ENCODE measurements at places on chromosomes 7 and 10. TPM values are rescaled to one million over a fixed set of nuclear protein-coding genes. Genes with fewer than 3 reads are reported as not detected.
A peak's percentile ranks its signal among the peaks of the same experiment; 100 is the strongest.

- no peak overlapping the region for H3K4me3 ChIP-seq
- H3K27ac ChIP-seq, result no peak overlapping the region
- no peaks in the 10 kb centered on the region for H3K27me3 ChIP-seq
- peaks cover 13% of the 10 kb centered on the region for H3K4me1 ChIP-seq
These were observed 470.0 kb upstream of the SEMA3A start for GRCh38 chr7:84664626-84665025.

Gene PLAC9
- total RNA-seq, result 7.3 TPM

DNA sequence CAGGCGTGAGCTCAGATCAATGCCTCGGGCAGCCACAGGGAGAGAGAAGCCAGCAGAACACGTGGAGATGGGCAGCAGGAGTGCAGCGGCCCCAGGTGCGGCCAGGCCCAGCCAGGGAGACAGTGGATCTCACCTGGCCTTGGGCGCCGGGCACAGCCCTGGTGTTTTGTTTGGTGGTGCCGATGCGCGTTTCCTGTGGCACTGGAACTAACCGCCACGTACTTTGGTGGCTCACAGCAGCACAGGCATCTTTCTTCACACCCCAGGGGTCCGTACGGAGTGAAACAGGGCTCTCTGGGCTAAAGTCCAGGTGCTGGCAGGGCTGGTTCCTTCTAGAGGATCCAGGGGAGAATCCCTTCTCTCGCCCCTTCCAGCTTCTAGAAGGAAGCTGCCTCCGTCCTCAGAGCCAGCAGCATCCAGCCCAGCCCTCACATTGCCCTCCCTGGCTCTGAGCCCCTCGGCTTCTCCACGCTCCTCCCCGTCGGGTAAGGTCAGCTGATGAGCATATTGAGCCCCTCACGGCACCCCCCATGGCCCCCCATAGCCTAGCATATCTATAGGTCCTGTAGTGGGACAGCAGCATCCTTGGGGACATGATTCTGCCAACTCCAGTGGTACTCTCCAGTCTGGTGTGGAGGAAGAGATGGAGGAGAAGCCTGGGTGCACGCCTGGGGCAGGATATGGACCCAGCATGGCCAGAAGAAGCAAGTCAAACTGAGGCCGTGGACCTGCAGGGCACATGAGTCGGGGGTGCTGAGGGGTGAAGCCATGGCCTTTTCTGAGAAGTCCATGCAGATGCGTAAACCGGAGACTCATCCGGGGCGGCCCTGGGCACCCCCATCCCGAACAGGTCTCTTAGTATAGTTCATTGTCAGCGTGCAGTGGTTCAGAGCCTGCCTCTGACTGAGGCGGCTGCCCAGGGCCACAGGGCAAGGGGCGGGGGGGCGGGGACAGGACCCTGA, 43.4 kb upstream of the PPP2R2D start:
- no peak overlapping the region for H3K4me3 ChIP-seq
- DNase-seq, result no peak
- H3K4me1 ChIP-seq, result no peaks in the 10 kb centered on the region
- no peak overlapping the region for H3K27ac ChIP-seq
- no peaks in the 10 kb centered on the region for H3K27me3 ChIP-seq

- no peaks in the 10 kb centered on the region for H3K27me3 ChIP-seq
- H3K4me1 ChIP-seq, result peaks cover 4% of the 10 kb centered on the region
- DNase-seq, result no peak
- H3K36me3 ChIP-seq, result peaks cover 8% of the 10 kb centered on the region
- no peak overlapping the region for H3K4me3 ChIP-seq
These were observed 244.1 kb upstream of the RHOBTB1 start for GRCh38 chr10:61188101-61188500.

- H3K4me3 ChIP-seq, result no peak overlapping the region
- peaks cover 41% of the 10 kb centered on the region for H3K4me1 ChIP-seq
- H3K27ac ChIP-seq, result no peak overlapping the region
- no peak for DNase-seq
These were observed 99.6 kb upstream of the PAX2 start for GRCh38 chr10:100645613-100646392.

GRCh38 chr10:22742678-22743077, 28.3 kb upstream of the PIP4K2A start:
- H3K27ac ChIP-seq, result no peak overlapping the region
- no peaks in the 10 kb centered on the region for H3K4me1 ChIP-seq
- H3K27me3 ChIP-seq, result no peaks in the 10 kb centered on the region

GRCh38 chr7:34191771-34192479, 286.6 kb downstream of the BMPER start:
- H3K4me1 ChIP-seq, result peaks cover 12% of the 10 kb centered on the region
- H3K27me3 ChIP-seq, result no peaks in the 10 kb centered on the region
- H3K36me3 ChIP-seq, result no peaks in the 10 kb centered on the region
- DNase-seq, result no peak

Gene ACSM6
- 0.14 TPM for total RNA-seq

DNA sequence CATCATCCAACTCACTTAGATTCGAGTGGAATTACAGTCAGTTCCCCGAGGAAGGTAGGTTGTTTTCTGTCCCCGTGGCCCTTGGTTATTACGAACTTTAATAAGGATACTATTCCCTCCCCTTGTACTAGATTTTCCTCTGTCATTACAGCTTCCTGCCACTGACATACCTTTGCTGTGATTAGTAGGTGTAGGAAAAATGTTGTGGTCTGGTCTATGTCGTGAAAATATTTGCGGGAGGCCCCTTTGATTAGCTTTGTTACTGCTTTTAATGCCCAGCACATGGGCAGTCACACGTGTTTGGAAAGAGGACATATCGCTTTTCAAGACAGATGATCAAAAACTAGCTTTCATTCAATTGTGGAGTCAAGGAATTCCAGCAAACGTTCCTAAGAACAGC, 92.2 kb downstream of the GATA3 start:
- no peaks in the 10 kb centered on the region for H3K27me3 ChIP-seq
- no peak for DNase-seq
- H3K4me1 ChIP-seq, result peaks cover 11% of the 10 kb centered on the region
- no peak overlapping the region for H3K4me3 ChIP-seq

- peaks cover 38% of the 10 kb centered on the region for H3K4me1 ChIP-seq
- DNase-seq, result no peak
- H3K27ac ChIP-seq, result no peak overlapping the region
- H3K36me3 ChIP-seq, result peaks cover 12% of the 10 kb centered on the region
- no peak overlapping the region for H3K4me3 ChIP-seq
These were observed 60.0 kb downstream of the ATXN7L1 start for GRCh38 chr7:105816266-105816843.

GRCh38 chr7:31910191-31910590, 160.0 kb downstream of the PDE1C start:
- H3K27me3 ChIP-seq, result no peaks in the 10 kb centered on the region
- H3K4me3 ChIP-seq, result no peak overlapping the region
- DNase-seq, result no peak
- no peaks in the 10 kb centered on the region for H3K36me3 ChIP-seq
- no peak overlapping the region for H3K27ac ChIP-seq

- peaks cover 12% of the 10 kb centered on the region for H3K4me1 ChIP-seq
- H3K36me3 ChIP-seq, result no peaks in the 10 kb centered on the region
- peaks cover 15% of the 10 kb centered on the region for H3K27me3 ChIP-seq
- no peak overlapping the region for H3K27ac ChIP-seq
- no peak for DNase-seq
These were observed 5.7 kb upstream of the LCOR start for GRCh38 chr10:96826438-96826837.

GRCh38 chr10:131844529-131845084, 56.2 kb upstream of the PPP2R2D start:
- no peaks in the 10 kb centered on the region for H3K4me1 ChIP-seq
- no peak for DNase-seq
- no peak overlapping the region for H3K27ac ChIP-seq
- no peaks in the 10 kb centered on the region for H3K27me3 ChIP-seq
- 0 out of 2 replicates have a peak, but pooled peaks cover 2% of the 10 kb centered on the region for H3K36me3 ChIP-seq

DNA sequence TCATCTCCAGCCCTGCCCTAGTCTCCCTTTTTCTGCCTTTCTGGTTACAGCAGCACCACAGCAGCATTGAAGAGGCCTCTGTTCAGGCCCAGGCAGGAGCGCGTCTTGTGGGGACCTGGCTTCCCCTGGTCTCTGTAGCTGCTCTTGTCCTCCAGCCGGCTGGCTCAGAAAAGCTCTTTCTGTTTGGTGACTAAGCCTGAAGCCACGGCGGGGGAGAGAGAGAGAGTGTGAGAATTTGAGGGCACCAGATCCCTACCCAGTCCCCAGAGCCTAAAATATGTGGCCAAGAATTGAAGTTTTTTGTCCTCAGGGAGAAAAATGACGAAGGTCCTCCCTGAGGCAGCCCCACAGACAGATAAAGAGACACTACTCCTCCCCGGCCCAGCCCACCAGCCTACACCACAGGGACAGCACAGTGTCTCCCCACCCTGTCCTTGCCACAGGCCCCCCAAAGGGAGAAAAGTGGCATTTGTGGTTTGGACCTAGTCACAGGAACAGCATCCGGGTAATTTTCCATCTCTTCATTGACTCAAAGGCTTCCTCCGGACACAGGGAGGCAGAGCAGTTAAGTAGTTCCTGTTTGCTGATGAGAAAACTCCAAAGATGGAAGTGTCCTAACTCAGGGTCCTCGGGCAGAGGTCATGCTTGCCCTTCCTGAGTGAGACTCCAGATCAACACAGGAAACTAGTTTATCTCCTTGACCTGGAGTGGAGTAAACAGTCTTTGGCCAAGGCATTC, 13.3 kb upstream of the FAM180A start:
- H3K4me3 ChIP-seq, result no peak overlapping the region
- H3K36me3 ChIP-seq, result peaks cover 3% of the 10 kb centered on the region

Gene ZNF12
- total RNA-seq, result 21.6 TPM

GRCh38 chr7:137213744-137214143, 129.8 kb downstream of the PTN start:
- H3K27me3 ChIP-seq, result no peaks in the 10 kb centered on the region
- DNase-seq, result no peak
- peaks cover 2% of the 10 kb centered on the region for H3K36me3 ChIP-seq
- no peak overlapping the region for H3K4me3 ChIP-seq
- no peak overlapping the region for H3K27ac ChIP-seq

Gene MKX
- total RNA-seq, result 1.2 TPM

GRCh38 chr10:98106531-98106930, 27.9 kb upstream of the R3HCC1L start:
- DNase-seq, result no peak
- no peak overlapping the region for H3K4me3 ChIP-seq
- peaks cover 3% of the 10 kb centered on the region for H3K27me3 ChIP-seq
- no peaks in the 10 kb centered on the region for H3K36me3 ChIP-seq
- H3K27ac ChIP-seq, result no peak overlapping the region
- peaks cover 5% of the 10 kb centered on the region for H3K4me1 ChIP-seq

GRCh38 chr7:19915596-19915995, 142.2 kb upstream of the TMEM196 start:
- no peak for DNase-seq
- no peak overlapping the region for H3K4me3 ChIP-seq
- H3K27me3 ChIP-seq, result no peaks in the 10 kb centered on the region
- H3K36me3 ChIP-seq, result peaks cover 17% of the 10 kb centered on the region
- peak overlapping the region; percentile 10 for H3K27ac ChIP-seq

GRCh38 chr7:7612519-7612918, 28.0 kb upstream of the UMAD1 start:
- H3K36me3 ChIP-seq, result peaks cover 5% of the 10 kb centered on the region
- no peaks in the 10 kb centered on the region for H3K4me1 ChIP-seq
- H3K4me3 ChIP-seq, result no peak overlapping the region
- no peak for DNase-seq

Gene ATP6V0E2
- total RNA-seq, result 22.7 TPM

Gene ATXN7L1
- 37.7 TPM for total RNA-seq

- no peaks in the 10 kb centered on the region for H3K36me3 ChIP-seq
- H3K4me3 ChIP-seq, result no peak overlapping the region
- H3K27ac ChIP-seq, result no peak overlapping the region
- H3K4me1 ChIP-seq, result no peaks in the 10 kb centered on the region
- DNase-seq, result no peak
These were observed 103.0 kb downstream of the CNOT4 start for GRCh38 chr7:135406918-135407317.

Gene ACADSB
- 14.5 TPM for total RNA-seq

DNA sequence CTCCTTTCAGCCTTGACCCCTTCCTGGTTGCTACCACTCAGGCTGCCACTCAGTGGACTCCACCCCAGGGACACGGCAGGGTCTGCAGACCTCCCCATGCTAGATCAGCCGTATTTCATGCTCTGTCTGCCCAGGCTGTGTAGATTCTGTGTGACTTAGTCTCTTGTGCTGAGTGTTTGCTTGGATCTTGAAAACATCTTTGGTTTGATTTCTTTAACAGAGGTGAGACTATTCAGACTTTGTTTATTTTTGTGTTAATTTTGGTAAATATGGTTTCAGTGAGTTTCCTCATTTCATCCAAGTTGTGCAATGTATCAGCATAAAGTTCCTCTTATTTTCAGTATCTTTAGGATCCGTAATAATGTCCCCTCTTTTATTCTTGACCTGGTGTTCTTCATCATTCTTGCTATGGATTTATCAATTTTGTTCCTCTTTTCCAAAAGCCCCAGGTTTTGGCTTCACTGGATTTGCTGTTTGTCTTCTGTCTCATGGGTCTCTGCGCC, 21.2 kb upstream of the PWWP2B start:
- H3K4me3 ChIP-seq, result no peak overlapping the region
- H3K27ac ChIP-seq, result no peak overlapping the region
- H3K27me3 ChIP-seq, result peaks cover 3% of the 10 kb centered on the region
- no peak for DNase-seq
- H3K36me3 ChIP-seq, result peaks cover 2% of the 10 kb centered on the region
- H3K4me1 ChIP-seq, result peaks cover 8% of the 10 kb centered on the region

Gene ANKRD30A
- not detected for total RNA-seq

DNA sequence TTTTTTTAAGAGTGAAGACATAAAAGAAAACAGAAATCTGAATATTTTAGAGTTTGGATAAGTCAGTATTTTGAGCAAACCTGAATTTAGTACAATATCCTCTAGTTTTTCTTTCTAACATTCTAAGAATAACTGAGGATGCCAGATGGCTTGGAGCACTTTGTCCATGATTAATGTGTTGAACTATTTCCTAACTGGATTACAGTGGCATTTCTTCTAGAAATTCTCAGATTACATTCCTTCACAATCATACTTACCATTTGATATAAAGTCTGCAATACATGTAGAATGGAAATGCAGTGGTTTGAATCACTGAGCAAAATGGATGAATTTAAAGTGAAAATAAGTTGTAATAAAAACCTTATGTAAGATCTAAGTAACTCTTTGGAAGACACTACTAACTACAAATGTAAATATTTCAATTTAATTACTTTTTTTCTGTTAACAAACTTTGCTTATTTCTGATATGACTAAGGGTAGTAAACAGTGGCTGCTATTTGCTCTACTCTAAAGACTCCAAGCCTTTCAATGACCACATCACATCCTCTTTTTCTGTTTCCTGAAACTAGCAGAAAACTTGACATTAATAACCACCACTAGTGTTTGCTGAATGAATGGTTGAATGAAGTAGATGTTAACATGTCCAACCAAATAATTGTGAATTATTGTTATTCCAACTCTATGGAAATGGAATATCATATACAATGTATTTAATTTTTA, 102.8 kb downstream of the PRKG1 start:
- H3K27ac ChIP-seq, result no peak overlapping the region
- no peak overlapping the region for H3K4me3 ChIP-seq
- no peaks in the 10 kb centered on the region for H3K27me3 ChIP-seq
- H3K36me3 ChIP-seq, result no peaks in the 10 kb centered on the region
- no peak for DNase-seq

GRCh38 chr7:138919216-138919615, 62.0 kb downstream of the KIAA1549 start:
- no peak for DNase-seq
- peak overlapping the region; percentile 31 for H3K27ac ChIP-seq
- peaks cover 18% of the 10 kb centered on the region for H3K4me1 ChIP-seq
- peaks cover 38% of the 10 kb centered on the region for H3K36me3 ChIP-seq
- no peak overlapping the region for H3K4me3 ChIP-seq
